ENCODE measurements at places on chromosomes 12 and 14.

- peaks cover 20% of the 10 kb centered on the region for H3K4me1 ChIP-seq
- H3K4me3 ChIP-seq = peak overlapping the region; percentile 89
- H3K36me3 ChIP-seq = peaks cover 2% of the 10 kb centered on the region
- no peak overlapping the region for H3K27ac ChIP-seq
- H3K27me3 ChIP-seq = peaks cover 2% of the 10 kb centered on the region
- DNase-seq = no peak
Measured at GRCh38 chr12:93740751-93741150, 63.6 kb downstream of the CRADD start.

GRCh38 chr12:52838609-52839435, 4.7 kb upstream of the KRT79 start:
- H3K27me3 ChIP-seq = peaks cover 3% of the 10 kb centered on the region
- DNase-seq = no peak
- no peak overlapping the region for H3K4me3 ChIP-seq
- H3K36me3 ChIP-seq = no peaks in the 10 kb centered on the region
- peaks cover 15% of the 10 kb centered on the region for H3K4me1 ChIP-seq
- H3K27ac ChIP-seq = no peak overlapping the region

- DNase-seq = no peak
- no peak overlapping the region for H3K4me3 ChIP-seq
- H3K27ac ChIP-seq = no peak overlapping the region
Measured at GRCh38 chr12:28750946-28751685, 398.0 kb upstream of the FAR2 start.

DNA sequence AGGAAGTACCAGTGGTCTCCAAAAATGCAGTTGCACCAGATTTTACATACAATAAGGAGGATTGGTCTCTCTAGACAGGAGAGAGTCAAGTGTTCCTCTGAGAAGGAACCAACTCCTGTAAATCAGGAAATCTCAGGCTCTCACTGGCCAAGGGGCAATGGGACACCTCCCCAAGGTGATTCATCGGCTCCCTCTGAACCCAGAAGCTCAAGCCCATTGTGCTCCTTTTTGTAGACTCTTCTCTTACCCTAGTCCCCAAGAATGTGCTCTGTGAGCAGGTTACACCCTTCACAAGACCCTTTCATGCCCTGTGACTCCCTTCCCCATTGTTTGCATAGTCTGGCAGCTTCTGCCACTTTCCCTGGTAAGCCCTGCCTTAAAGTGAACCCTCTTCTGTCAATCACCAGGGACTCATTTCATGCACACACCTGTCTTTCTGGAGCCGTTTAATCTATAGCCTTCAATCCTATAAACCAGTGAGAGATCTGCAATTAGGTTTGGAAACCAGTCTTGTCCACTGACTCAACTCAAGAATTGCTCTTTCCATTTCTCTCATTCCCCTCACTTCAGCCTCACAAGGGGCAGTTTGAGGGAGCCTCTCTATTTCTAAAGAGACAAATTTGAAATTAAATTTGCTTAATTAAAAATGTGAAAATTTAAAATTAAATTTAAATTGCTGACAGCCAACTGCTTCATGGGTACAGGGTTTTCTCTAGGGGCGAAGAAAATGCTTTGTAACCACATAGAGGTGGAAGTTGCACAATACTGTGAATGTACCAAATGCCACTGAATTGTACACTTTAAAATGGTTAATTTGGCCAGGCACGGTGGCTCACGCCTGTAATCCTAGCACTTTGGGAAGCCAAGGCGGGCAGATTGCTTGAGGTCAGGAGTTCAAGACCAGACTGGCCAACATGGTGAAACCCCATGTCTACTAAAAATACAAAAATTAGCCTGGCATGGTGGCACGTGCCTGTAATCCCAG, 38.3 kb upstream of the LTA4H start:
- H3K36me3 ChIP-seq = no peaks in the 10 kb centered on the region
- no peak overlapping the region for H3K4me3 ChIP-seq
- H3K4me1 ChIP-seq = peaks cover 9% of the 10 kb centered on the region
- H3K27ac ChIP-seq = no peak overlapping the region

GRCh38 chr14:69044965-69045555, 66.0 kb upstream of the ACTN1 start:
- no peak overlapping the region for H3K27ac ChIP-seq
- no peak for DNase-seq
- H3K4me1 ChIP-seq = peaks cover 2% of the 10 kb centered on the region
- H3K36me3 ChIP-seq = no peaks in the 10 kb centered on the region

DNA sequence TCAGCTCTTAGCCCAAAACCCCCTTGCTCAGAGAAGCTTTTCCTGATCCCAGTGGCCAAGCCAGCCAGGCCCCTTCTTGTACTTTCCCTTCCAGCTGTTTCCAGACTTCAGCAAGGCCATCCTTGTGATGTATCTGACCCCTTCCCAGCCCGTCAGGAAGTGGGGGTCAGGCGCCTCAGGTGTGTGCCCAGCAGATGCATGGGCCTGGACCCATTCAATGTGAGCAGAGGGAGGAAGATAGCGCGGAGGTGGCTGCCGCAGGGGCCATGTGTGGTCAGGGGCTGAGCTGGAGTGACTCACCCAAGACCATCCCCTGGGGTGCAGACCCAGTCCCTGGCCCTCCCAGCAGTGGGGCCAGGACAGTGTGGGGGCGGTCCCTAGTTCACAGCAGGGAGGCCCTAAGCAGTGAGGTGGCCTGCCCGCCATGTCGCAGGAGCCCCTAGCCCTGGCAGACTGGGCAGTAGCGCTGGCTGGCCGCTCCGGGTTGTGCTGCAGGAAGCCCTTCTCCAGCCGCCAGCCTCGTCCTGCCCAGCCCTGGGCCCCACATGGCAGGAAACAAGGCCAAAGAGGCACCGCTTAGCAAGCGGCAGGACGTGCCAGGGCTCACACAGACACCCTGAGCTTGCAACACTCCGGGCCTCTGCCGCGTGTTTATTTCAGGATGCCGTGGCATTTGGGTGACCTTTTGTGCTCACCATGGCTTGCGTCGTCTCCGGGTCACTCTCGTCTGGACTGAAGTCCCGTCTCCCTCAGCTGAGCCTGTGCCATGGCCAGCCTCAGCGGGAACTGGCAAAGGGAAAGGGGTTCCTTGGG, 12.0 kb downstream of the ADSS1 start:
- no peaks in the 10 kb centered on the region for H3K4me1 ChIP-seq
- H3K27me3 ChIP-seq = no peaks in the 10 kb centered on the region
- no peaks in the 10 kb centered on the region for H3K36me3 ChIP-seq
- H3K27ac ChIP-seq = no peak overlapping the region

DNA sequence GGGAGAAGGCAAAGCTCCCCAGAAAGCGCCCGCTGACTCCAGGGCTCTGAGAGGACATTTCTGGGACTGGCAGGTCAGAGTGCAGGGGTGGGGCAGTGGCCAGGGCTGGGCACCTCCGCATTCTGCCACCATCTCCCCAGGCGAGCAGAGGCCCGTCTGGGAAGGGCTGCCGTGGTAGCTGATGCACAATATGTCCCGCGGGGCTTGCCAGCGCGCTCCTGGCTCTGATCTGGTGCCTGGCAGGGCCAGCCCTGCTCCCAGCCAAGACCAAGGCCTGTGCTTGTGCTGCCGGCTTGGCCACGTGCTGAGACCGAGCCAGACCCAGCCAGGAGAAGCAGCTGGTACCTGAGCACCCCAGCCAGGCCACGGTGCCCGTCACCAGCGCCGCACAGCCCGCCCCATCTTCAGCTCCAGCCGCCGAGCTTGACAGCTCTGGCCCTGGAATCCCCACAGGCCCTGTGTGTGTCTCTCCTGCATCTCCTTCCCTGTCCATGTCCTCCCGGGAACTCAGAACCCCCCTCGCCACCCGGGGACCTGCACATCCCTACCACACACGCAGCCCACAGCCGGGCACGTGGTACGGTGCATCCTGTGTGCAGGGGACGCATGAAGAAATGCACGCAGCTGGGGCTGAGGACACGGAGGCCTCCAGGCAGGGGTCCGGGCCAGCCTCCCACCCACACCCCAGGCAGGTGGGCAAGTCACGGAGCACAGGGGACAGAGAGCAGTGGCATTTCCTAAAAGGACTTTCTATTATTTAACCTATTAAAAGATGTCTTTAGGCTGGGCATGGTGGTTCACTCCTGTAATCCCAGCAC, 68.6 kb upstream of the C14orf180 start:
- DNase-seq = no peak
- no peaks in the 10 kb centered on the region for H3K4me1 ChIP-seq
- H3K36me3 ChIP-seq = no peaks in the 10 kb centered on the region
- no peaks in the 10 kb centered on the region for H3K27me3 ChIP-seq
- H3K4me3 ChIP-seq = no peak overlapping the region
- no peak overlapping the region for H3K27ac ChIP-seq
